ENCODE measurements at places on chromosomes 3 and 15.

DNA sequence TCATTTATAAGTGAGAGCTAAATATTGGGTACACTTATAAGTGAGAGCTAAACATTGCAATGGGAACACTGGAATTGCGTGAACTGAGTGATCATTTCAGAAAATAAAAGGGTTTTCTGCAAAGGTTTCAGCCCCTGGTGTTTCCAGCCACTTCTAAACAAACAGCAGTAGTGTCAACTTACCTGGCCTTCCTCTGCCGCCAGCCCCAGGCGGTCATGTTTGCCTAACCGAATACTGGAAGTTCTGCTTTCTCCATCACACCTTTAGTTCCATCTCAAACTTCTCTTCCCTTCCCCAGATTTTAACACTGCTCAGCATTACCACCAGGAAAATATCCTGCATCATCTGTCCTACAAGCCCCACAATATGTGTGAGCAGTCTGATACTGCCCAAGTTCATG lies 58.6 kb downstream of the MRPL3 start:
- DNase-seq = no peak

GRCh38 chr3:126394977-126395321 lies 240 bp downstream of the CFAP100 start:
- no peak for DNase-seq

DNA sequence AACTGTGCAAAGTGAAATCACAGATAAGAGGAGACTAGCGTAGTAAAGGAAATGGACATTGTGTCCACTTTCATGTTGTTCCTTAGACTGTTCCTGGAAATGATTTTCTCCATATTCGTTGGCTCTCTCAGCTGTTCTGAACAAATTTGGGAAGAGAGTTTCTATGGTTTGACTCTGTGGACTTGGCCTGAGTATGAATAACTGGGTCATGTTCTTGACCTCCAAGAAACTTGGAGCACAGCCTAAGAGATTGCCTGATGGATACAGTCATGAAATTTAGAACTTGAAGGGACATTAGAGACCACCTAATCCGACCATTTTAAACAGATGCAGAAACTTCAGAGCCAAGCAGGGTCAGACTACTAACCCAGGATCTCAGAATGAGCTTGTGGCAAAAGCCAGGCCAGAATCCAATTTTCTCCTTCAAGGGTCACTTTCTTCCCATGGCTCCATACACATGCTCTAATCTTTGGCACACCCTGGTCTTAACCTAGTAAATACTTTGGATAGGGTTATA lies 430.4 kb downstream of the RBMS3 start:
- no peak for DNase-seq

- no peak for DNase-seq
Observed at GRCh38 chr3:144868506-144868905, 896.9 kb downstream of the DIPK2A start.

GRCh38 chr15:62103431-62103830 lies 36.7 kb downstream of the C2CD4A start:
- no peak for DNase-seq

GRCh38 chr3:153972862-153973261 lies 148.3 kb upstream of the ARHGEF26 start:
- DNase-seq = no peak

- DNase-seq = no peak
Observed at GRCh38 chr15:22243440-22244130, 163.3 kb downstream of the OR4M2 start.

- DNase-seq = no peak
Observed at GRCh38 chr3:69121950-69122349, 445 bp downstream of the LMOD3 start.

GRCh38 chr3:142237891-142238290 lies 12.5 kb upstream of the GK5 start:
- DNase-seq = no peak

- no peak for DNase-seq
Observed at GRCh38 chr3:186117521-186118134, 8.7 kb upstream of the ETV5 start.

- DNase-seq = no peak
Observed at GRCh38 chr3:120649830-120650233, 32.2 kb downstream of the HGD start.

DNA sequence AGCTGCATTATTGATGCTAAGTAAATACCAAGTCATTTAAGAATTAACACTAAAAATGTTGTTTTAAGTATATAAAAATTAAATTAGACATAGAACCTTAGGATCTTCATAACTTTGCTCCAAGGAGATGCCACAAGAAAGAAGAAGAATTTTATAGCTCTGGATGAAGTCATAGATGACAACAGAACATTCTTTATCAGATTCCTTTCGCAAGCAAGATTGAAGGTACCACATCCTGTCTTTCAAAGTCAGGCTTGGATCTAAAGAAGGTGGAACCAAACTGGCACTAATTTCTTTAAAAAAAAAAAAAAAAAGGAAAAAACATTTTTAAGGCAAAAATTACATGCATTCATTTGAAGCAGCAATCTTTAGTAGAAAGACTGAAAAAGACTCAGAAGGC lies 62.5 kb downstream of the POLQ start:
- no peak for DNase-seq

- DNase-seq = no peak
Observed at GRCh38 chr3:56787784-56788256, 13.9 kb downstream of the ARHGEF3 start.

GRCh38 chr15:82805994-82806406 lies at the start of gene FSD2:
Gene FSD2, minus strand, starts transcription at chr15:82806069. Its CDS starts 18,679 bp downstream, at chr15:82787390.
- no peak for DNase-seq

DNA sequence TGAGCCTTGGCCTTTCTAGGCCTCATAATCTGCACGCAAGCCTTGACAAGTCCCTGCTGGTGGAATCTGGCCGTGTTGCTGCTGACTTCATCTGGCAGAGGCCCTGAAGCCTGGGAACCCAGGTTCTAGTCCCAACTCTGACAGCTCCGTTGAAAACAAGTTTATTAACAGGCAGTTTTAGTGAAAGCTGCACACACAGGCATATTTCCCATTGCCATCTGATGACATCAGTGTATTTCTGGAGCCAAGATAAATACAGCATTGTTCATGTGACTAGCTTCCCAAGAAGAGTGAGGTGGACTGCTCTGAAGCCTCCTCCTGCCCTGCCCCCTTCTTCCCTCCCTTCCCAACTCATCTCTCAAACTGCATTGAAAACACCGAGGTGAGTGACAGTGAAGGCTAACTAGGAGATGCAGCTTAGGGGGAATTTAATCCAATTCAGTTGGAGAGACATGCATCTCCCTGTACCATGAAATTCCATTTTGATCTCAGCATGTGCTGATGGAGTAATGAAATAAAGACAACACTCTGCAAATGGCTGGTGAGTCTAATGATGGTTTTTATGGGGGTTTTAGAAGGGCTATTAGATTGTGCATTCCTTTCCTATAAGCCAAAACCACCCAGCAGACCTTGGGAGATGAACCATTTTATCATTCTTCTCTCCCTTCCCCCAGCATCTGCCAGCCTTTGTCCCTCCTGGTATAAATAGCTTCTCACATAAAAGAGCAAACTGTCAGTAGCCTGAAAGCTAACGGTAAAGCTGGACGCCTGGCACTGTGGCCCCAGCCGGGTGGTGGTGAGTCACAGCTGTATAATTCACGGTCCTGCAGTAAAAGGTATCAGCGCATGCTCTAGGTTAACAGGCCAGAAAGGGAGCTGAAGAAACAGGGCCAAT lies 38.0 kb downstream of the PRICKLE2 start:
- DNase-seq = peak; percentile 37

- DNase-seq = no peak
Observed at GRCh38 chr15:70526974-70527325, 236.4 kb downstream of the UACA start.

DNA sequence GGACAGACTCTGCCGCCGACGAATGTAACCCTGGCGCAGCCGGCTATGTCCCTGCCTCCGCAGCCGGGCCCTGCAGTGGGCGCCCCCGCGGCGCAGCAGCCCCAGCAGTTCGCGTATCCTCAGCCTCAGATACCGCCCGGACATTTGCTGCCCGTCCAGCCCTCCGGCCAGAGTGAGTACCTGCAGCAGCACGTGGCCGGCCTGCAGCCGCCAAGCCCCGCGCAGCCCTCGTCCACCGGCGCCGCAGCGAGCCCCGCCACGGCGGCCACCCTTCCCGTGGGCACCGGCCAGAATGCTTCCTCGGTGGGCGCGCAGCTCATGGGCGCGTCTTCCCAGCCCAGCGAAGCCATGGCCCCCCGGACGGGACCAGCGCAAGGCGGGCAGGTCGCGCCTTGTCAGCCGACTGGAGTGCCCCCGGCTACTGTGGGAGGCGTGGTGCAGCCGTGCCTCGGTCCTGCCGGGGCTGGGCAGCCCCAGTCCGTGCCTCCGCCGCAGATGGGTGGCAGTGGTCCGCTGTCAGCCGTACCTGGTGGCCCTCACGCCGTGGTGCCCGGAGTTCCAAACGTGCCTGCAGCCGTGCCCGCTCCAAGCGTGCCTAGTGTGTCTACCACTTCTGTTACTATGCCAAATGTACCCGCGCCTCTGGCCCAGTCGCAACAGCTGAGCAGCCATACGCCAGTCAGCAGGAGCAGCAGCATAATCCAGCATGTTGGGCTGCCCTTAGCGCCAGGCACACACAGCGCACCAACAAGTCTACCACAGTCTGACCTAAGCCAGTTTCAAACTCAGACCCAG lies 2.4 kb downstream of the TSC22D2 start:
- DNase-seq = peak; percentile 74

Measured in mucosa of descending colon (tissue), 3 donors.